Natural killer cell (primary cell): ENCODE measurements at places on chromosomes 2 and 18. TPM values are rescaled to one million over a fixed set of nuclear protein-coding genes. Genes with fewer than 3 reads are reported as not detected.
A peak's percentile ranks its signal among the peaks of the same experiment; 100 is the strongest.

DNA sequence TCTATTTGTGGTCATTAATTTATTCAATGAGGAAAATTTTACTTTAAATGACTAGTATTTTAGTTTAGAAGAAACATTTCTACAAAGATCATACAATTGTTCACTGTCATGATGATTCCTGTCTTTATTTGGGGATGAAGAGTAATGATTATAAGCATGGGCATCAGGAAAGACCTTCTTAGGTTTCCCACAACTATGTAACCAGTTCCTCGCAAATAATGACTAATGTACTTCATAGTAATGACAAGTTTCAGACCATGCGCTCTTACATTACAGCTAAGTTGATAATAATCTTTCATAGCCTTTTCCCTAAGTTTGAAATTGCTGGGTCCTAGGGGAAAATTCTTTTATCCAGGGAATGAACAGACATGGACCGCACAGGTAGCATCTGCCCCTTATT lies 90.5 kb downstream of the MYO5B start:
- no peak for DNase-seq

DNA sequence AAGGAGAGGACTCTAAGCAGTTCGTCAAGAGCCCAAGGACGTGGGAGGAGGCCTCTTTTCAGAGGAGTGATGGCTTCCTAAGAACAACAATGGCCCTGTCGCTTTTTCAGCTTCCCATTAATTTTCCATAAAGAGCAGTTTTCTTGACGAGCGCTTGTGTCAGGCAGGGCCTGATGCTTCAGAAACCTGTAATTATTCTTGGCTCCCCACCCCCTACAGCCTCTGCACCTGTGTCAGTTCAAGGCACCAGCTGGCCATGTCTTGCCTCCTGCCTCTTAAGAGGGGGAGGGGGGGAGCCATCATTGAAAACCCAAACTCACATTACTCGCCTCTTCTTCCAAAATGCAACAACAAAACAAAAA lies 32.3 kb downstream of the KLF7 start:
- no peak for DNase-seq

DNA sequence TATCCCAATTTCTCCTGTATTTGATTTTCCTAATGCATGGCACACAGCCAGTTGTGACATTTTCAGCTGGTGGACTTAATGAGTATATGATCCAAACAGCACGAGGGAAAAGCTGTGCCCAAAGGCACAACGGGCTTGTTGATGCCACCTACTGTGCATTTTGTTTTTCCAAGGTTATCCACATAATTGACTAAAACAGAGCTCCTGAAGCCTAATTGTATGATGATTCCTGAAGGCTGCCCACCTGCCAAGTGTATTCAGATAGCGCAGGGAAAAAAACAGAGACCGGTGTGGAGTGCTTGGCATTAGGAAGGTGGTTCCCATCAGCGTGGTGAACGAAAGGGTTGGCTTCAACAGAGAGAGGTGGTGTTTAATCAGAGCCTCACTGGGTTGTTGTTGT lies 14.9 kb downstream of the RBMS1 start:
- no peak for DNase-seq

- no peak for DNase-seq
Measured at GRCh38 chr18:45254709-45255082, 360.6 kb upstream of the SLC14A2 start.

DNA sequence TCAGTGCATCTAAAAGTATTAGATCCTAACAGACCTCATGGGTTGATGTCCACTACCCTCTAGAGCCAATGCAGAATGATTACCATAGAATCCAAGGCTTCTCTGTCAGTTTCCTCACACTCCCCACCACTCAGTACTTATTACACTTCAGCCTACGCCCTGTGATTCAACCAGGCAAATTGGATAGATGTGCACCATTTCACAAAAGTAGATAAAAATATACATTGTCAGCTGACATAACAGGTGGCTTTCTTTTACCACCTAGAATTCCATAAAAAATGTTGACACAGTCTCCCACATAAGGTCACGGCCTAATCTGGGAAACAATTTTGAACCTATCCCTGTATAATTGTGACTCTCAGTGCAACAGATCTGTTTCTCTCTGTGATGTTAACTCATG lies 144.9 kb downstream of the CERS6 start:
- no peak for DNase-seq

The RAMP1 gene
- total RNA-seq: 3.9 TPM

DNA sequence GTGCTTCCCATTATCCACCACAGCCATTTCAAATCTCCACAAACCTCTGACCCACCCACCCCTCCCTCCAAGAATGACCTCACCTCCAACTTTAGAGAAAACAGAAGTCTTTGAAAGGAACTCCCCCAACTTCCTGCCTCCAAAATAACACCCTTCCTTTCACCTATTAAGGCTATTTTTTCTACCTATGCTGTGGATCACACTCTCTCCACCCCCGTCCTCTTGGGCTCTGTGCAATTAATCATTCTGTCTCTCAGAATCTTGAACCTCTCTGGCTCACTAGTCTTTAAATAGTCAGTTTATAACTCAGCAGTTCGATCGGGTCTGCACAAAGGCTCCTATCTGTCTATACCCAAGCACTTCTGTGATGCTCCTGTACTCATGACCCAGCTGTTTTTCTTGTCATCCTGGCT lies 37.3 kb upstream of the XPO1 start:
- no peak for DNase-seq

- DNase-seq: no peak
Measured at GRCh38 chr2:4831751-4832150, 860.4 kb upstream of the SOX11 start.

DNA sequence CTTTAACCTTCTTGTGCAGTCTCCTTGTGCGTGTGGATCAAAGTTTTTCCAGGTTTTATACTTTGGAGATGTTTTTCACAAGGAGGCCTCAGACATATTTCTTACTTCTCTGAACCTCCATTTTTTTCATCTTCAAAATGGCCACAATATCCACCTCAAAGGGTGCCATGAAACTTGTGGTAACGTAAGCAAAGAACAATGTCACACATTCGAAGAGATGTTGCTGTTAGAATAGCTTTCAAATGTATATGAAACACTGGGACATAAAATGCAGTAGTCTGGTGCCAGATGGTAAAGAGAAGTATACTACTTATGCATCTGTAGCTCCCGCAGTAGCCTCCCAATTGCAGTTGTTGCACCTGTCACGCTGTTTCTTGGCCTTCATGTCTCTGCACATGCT lies 2.6 kb upstream of the KRCC1 start:
- DNase-seq: peak; percentile 25

The MEP1B gene
- total RNA-seq: not detected

DNA sequence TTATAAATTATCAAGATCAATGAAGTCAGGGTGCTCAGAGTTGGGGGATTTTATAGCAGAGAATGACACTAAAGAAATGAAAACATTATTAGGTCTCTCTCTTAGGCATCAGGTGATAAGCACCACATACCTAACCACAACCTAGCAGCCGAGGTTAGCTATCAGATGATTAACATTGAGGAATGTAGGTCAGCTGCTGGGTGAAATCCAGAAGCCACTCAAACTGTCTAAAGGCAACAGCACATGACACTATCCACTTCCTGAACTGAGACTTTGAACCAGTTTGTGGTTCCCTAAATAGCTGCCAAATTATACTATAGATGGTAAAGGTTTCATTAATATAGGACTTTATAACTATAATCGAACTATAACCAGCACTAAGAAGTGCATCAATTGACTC lies 4.7 kb downstream of the EPG5 start:
- DNase-seq: peak; percentile 64

The NUP35 gene
- 14.0 TPM for total RNA-seq

DNA sequence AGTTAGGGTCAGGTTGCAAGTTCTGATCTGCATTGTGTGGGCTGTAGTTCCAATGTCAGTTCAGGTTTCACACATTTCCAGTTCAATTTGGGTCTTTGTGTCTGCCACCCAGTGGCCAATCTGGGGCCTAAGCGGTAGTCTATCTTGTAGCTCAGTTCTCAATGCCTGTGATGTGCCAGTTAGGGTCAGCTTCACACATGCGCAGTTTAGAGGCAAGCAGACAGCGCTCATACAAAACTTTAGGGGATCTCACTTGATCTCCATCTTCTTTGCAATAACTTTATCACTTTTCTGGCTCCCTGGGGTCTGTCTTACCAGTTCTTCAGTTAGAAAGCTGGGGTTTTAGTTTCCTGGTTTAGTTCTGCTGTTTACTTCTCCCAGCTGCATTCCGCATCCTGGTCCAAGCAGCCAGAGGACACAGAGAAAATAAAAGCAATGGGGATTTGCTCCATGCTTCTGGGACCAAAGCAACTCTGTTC lies 11.0 kb upstream of the ZNF24 start:
- peak; percentile 49 for DNase-seq

GRCh38 chr2:105609746-105610402 lies 134.8 kb upstream of the NCK2 start:
- no peak for DNase-seq

GRCh38 chr2:69703189-69703588 lies 38.7 kb upstream of the ANXA4 start:
- no peak for DNase-seq

DNA sequence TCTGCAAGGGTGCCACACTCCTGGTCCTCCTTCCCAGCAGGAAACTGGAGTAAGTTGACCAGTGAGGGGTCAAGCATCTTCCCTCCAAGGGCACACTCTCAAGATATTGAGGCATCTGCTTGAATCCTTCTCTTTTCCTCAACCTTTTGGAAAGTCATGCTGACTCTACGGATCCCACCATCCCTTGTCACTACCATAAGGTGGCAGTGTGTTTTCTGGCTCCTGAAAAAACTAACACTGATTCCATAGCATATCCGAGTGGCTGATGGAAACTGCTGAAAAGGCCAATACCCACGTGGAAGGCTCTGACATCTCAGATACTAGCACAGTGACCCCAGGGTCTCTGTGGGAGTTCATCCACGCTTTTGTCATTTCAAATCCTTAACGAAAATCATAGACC lies 37.1 kb downstream of the GPR45 start:
- no peak for DNase-seq

GRCh38 chr18:75208155-75208835 lies 644 bp downstream of the PTGR3 start:
- DNase-seq: peak; percentile 67

The TRIM54 gene
- total RNA-seq: 0.21 TPM

GRCh38 chr2:134234535-134234934 lies 19.3 kb upstream of the MGAT5 start:
- no peak for DNase-seq

- DNase-seq: no peak
Measured at GRCh38 chr2:207122651-207123334, 43.0 kb downstream of the KLF7 start.

- DNase-seq: no peak
Measured at GRCh38 chr18:26865557-26865956, at the start of gene AQP4. AQP4 (minus strand) TSS chr18:26865707; CDS start chr18:26865689, 18 bp downstream.

DNA sequence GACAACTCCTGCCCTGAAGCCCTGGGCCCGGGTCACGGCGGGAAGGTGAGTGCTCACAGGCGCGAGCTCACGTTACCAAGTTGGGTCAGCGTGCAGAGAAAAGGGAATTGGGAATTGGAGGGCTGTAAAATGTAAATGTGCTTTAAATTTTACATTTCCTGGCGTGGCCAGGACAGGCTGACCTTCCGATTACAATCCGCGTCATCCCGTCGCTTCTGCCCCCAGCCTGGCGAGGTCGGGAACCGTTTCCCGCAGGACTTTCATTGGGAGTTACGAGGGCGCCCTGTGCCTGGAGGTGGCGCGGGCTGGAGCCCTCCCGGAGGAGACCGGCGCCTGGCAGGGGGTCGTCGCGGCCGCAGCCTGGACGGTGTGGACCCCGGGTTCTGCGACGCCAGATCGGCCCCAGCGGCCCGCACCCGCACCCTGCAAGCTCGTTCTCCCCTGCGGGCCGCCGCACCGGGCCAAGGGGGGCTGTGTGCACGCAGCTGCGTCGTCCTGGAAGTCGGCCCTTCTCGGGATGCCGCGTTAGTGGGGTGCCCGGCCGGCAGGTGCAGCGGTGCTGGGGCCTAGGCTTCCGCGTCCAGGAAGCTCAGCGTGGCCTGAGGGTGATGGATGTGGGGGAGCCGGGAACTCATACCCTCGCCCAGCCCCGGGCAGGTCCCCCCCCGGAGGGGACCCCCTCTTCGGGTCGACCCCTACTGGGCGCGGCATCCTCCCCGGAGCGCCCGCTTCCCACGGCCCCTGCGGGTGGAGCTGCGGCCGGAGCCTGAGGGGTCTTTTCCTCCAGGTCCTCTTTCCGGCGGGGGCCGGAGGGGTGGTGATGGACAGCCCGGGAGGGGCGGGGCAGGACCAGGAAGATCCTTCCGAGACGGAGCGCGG lies 63.9 kb downstream of the LRRFIP1 start:
- DNase-seq: peak; percentile 71

The DPYSL5 gene
- not detected for total RNA-seq

The NGEF gene
- not detected for total RNA-seq

DNA sequence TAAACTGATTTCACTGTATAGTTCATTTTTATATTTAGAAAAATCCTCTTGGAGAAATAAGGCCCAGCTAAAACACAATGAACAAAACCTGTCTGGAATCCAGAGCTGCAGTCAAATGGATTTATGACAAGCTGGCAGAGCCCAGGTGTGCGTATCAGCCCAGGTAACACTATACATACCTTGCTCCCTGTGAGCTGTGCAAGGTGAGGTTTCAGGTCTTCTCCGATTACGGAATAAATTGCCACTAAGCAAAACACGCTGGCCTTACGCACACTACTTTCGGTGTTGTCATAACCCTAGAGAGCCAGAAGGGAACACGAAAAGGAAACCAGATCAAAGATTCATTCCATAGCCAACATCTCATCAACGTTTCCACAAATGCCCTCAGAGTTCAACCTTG lies 61.9 kb upstream of the TFCP2L1 start:
- no peak for DNase-seq

GRCh38 chr2:202014318-202014717 lies 19.3 kb upstream of the FZD7 start:
- no peak for DNase-seq

GRCh38 chr2:14806613-14807012 lies 174.1 kb downstream of the LRATD1 start:
- DNase-seq: no peak

DNA sequence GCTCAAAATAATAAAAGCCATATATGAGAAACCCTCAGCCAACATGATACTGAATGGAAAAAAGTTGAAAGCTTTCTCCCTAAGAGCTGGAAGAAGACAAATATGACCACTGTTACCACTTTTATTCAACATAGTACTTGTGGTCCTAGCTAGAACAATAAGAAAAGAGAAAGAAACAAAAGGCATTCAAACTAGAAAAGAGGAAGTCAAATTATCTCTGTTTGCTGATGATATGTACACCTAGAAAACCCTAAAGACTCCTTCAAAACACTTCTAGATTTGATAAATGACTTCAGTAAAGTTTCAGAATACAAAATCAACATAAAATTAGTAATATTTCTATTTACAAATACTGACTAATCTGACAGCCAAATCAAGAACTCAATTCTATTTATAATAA lies 328.8 kb upstream of the GCFC2 start:
- no peak for DNase-seq

GRCh38 chr18:21557607-21558253 lies 42.8 kb downstream of the ESCO1 start:
- no peak for DNase-seq

DNA sequence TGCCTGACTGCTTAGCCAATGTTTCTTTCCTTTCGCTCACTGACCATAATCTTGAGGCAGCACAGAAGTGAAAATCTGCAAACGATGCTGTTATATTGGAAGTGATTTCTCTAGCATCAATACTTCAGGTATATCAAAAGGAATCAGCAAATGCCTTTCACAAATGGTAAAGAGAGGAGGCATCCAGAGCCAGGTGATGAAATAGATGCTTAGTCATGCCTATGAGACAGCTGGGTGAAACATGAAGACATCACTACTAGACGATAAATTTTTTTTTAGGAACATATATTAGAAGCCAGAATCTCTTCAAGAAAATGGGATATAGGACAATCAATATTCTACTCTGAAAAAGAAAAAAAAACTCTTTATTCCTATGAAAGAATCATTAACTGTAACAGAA lies 249.2 kb upstream of the SLC39A10 start:
- DNase-seq: no peak
